ENCODE measurements at places on chromosomes 6 and 20.

DNA sequence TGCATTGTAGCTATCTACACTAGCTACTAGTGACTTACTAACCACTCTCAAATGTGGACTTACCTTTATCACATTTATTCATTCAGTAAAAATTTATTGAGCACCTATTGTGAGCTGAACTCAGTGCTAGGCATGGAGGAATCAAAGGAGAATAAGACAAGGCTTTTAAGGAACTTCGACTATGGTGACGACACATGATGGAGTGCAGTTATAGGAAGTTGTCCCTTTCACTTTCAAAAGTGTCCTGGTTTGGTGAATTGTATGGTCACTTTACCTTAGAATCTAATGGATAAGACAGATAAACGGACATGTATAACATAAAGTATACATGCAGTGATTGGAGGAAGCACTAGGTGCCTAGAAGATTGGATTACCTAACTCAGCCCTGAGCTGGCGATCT, 4.3 kb downstream of the AKAP7 start:
- no peak for DNase-seq

- DNase-seq = no peak
These were observed 11.5 kb downstream of the FILIP1 start for GRCh38 chr6:75481936-75482593.

- DNase-seq = no peak
These were observed 96.7 kb downstream of the TAF4 start for GRCh38 chr20:61968932-61969331.

GRCh38 chr6:38776515-38776914, 61.4 kb downstream of the DNAH8 start:
- DNase-seq = no peak

DNA sequence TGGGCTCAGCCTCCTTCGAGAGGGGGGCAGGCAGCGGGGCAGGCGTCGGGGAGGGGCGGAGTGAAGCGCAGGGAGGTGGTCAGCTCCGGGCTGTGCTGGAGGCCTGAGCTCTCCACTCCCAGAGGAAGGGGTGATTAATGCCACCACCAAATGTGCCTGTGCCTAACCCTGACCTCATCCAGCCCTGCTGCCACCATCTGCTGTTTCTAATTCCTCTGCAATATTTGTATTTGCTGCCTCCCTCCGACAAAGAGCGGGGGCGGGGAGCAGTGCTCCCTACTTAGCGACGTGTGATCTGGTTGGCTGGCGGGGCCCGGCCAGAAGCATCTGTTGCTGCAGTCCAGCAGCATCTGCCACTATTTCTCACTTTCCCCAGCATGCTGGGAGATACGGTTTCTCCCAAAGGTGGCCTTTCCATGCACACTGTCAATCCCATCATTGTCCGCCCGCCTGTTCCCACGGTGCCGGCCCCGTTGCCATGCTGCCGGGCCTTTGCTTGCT, 47.0 kb downstream of the DLL1 start:
- DNase-seq = peak; percentile 53

DNA sequence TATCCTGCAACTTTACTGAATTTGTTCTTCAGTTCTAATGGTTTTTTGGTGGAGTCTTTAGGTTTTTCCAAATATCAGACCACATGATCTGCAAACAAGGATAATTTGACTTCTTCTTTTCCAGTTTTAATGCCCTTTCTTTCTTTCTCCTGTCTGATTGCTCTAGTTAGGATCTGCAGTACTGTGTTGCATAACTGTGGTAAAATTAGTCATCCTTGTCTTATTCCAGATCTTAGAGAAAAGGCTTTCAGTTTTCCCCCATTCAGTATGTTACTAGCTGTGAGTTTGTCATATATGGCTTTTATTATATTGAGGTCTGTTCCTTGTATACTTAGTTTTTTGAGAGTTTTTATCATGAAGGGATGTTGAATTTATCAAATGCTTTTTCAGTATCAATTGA, 4.3 kb downstream of the MICA start:
- no peak for DNase-seq
